HEK293T (cell line): ENCODE measurements at places on chromosomes 6 and 20.

GRCh38 chr6:115717062-115717461, 343.6 kb downstream of the FRK start:
- no peak for DNase-seq

DNA sequence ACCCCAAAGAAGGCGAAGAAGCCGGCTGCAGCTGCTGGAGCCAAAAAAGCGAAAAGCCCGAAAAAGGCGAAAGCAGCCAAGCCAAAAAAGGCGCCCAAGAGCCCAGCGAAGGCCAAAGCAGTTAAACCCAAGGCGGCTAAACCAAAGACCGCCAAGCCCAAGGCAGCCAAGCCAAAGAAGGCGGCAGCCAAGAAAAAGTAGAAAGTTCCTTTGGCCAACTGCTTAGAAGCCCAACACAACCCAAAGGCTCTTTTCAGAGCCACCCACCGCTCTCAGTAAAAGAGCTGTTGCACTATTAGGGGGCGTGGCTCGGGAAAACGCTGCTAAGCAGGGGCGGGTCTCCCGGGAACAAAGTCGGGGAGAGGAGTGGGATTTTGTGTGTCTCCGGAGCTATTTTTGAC, 69.6 kb downstream of the HFE start:
- peak; percentile 20 for DNase-seq

- DNase-seq: peak; percentile 14
Measured at GRCh38 chr6:71383901-71384489, 95.4 kb downstream of the OGFRL1 start.

DNA sequence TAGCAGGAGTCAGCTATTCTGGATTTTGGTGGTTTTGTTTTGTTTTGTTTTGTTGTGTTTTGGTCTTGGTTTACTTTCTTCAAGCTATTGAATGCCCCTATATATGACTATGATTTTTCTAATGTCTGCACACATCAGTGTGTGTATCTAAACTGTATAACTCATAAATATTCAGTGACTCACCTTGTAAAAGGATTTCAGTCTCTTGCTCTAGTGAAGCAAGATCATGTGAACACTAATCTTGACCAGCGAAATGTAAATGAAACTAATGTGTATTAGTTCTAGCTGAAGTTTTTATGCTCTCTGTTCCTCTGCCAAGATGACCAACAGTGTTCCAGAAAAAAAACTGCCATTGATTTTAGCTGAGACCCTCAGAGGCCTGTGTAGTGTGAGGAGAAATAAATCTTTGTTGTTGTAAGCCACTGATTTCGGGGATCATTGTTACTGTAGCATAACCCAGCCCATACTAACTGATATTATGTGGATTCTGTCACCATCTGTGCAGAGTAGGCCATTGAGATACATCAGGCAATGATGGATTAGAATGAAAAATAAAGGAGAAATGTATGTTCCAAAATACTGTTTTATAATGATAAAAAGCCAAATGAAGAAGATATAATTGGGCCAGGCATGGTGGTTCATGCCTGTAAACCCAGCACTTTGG, 11.5 kb upstream of the BTBD9 start:
- DNase-seq: no peak

- DNase-seq: no peak
Measured at GRCh38 chr6:110547266-110547964, 71.0 kb upstream of the SLC22A16 start.
